ENCODE measurements at places on chromosomes 7 and 10.

- peak; percentile 59 for DNase-seq
Observed at GRCh38 chr10:125521721-125522680, 161.0 kb downstream of the TEX36 start.

DNA sequence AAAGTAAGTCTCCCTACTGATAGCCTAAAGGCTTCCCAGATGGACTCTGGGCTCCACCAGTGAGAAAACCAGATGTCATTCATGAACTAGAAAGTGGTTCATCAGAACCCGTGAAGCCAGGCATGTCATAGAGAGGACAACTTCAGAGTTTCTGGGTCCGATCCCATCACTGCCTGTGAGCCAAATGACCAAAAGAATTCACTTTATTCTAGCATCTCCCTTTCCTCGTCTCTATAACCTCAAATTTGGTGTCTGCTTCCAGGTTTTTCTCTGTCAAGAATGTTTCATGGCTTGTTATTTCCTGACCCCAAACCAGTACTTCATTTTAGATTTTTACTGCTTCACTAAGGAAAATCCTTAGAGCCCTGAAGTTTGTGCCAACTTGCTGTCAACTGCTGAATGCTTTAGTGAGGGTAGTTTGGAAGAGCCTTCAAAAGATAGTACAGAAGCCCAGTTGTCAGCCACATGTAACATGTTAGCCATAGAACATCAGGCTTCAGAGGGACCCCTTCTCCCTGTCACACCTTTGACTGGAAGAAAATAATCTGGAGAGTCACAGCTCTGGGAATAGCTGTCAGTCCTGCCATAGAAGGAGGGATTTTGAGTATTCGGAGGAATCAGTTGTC lies 34.0 kb downstream of the ITGB8 start:
- no peak for DNase-seq

GRCh38 chr10:22244001-22244400 lies 26.2 kb upstream of the EBLN1 start:
- no peak for DNase-seq

DNA sequence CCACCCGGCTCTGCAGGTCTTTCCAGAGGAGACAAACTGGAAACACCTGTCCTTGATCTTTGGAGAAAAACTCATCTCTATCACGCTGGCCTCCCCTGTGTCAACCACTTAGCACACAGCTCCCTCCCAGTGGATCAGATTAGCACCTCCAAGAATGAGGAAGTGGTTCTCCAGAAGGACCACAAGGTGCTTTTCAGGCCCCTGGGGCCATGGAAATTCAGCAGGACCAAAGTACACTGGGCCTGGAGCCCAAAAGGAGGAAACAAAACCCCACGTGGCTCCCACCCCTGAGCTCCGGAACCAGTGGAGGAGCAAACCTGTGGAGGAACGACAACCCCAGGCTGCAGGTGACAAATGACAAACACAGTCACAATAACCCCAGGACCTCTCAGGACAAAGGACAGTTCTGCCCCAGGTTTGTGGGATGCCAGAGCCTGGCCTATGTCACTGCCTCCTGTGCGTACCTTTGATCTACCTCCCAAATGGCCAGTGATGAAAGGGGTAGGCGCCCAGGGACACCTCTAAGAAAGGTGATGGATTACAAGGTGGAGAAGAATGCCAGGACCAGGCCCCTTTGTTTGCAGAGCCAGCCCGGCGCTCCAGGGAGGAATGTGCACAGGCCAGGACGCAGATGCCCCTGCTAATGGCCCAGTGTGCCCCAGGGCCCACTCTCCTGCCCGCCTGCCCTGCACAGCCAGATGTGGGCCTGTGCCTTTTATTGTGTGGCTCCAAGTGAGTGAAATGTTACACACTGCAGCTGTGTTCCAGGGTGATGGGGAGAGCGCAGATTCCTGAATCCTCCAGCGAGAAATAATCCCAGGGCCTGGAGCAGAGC lies 5.7 kb downstream of the TNS3 start:
- no peak for DNase-seq

DNA sequence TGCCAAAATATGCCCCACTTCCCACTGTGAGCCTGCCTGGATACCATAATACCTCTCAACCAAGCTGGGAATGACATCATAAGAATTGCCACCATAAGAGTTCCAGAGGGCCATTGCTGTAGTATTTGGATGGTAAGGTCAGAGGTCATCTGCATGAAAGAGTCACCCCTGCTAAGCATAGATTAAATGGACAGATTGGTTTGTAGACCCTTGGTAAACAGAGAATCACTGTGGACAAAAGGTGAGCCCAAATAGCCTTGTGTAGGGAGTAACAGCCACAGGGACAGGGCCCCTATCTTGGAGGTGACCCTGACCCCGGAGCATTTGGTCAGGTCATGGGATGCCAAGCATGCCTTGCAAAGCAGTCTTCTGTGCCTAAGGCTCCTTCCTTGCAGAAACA lies 129.7 kb downstream of the GPAM start:
- no peak for DNase-seq

- peak; percentile 17 for DNase-seq
Observed at GRCh38 chr10:26335574-26336093, 102.5 kb upstream of the APBB1IP start.

DNA sequence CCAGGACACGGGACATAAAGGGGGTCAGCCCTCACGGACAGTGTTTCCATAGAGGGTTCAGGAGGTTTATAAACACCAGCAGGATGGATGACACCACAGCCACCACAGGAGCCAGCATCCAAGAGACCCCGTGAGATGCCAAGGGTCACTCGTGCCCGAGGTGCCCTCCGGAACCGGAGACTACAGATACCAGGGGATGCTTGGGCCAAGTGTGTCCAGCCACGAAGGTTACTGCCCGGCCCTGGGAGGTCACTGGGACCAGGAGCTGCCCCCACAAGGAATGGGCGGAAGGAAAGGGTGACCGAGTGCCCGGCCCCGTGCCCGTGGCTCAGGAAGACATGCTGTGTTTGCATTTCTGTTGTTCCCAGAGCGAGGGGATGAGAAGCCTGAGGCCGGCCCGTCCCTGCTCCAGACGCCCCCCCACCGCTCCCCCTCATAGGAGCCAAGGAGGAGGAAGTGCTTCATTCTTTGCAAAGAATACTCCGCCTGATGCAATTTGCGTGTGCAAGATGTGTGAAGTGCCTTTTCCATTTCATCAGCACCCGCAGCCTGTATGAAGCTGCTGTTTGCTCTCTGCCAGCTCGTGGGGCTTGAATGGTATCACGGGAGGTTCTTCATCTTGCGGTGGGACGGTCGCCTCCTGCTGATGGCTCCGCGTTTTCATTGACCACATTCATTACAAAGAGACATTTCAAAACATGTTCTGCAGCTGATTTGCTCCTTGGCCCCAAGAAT lies 176.4 kb downstream of the ELFN1 start:
- DNase-seq, result no peak

GRCh38 chr7:75915416-75916156 lies 631 bp downstream of the POR start:
- DNase-seq, result no peak

GRCh38 chr10:58438340-58438871 lies 53.2 kb downstream of the TFAM start:
- no peak for DNase-seq

DNA sequence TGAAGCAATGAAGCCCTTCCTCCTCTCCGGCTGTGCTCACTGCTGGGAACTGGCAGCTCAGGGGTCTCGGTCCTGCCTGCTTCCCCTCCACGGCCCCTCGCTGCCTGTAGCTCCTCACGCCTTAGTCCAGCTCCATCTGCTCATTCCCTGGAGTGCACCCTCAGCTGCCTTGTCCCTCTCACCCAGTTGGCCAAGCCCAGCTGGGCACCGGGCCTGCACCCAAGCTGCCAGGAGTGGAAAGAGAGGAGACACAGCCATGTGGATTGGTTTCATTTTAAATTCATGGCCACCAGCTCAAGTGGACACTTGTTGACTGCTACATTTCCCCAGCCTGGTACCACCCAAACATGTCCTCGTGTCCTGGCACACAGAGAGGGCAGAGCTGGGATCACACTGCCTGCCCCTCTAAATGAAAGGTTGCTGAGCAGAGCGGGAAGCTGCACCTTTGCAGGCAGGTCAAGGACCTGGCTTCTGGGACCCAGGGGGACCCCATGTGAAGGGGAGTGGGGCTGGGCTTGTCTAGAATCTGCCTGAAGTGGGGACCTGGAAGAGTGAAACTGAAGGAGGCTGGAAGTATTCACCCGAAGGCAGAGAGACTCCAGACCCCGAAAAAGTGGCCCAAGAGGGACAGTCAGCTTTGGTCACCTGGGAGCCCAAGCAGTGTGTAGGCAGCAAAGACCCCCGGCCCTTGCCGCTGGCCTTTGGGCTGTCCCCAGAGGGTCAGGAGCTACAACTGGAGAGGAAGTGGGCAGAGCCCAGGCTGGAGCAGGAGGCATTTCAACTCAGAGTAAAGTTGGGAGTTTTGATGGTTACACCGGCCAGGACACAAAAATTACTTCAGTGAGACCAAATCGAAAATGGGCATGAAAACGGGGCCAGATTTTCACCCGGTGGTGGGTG lies 15.0 kb upstream of the BNIP3 start:
- no peak for DNase-seq

DNA sequence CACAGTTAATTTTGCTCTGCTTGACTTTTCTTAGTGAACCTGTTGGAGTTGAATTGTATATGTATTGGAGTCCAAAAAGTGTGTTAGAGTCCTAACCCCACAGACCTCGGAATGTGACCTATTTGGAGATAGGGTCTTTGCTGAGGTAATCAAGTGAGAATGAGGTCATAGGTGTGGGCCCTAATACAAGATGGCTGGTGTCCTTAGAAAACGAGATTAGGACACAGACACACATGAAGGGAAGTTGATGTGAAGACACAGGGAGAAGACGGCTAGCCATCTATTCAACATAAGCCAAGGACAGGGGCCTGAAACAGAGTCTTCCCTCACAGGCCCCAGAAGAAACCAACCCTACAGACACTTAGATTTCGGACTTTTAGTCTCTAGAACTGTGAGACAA lies 260.6 kb upstream of the NEBL start:
- DNase-seq, result no peak

DNA sequence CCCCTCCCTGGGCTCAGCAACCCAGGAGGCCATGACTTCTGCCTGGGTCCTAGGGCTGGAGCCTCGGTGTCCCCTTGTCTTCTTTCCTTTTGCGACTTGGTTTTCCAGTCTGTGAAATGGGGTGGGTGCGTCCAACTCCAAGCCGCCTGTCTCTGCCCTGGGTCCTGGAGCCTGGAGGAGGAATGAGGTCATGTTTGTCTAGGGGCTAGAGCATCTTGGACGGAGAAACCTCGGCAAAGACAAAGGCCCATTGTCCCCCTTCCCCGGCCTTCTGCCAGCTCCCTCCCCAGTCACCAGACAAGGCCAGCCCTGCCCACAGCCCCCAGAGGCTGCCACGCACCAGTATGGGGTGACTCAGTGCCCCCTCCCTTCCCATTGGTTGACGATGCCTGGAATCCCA lies 39.8 kb upstream of the ELN start:
- DNase-seq, result no peak

DNA sequence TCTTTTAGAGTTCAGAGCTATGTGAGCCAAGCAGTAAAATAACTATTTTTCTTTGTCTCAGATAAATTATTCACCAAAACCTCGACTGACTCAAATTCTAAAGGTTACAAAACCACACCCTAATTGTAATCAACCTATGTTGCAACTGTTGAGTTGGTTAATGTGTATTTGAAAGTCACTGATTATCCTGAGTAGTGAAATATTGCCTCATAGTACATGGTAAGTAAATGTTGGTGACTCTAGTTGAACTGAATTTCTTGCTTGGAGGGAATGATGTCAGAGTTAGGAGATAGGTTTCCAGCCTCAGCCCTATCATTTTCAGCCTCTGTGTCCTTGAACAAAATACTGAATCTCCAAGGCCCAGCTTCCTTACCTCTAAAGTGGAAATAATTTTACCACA lies 3.0 kb upstream of the CYP2C18 start:
- no peak for DNase-seq

GRCh38 chr7:39217783-39218182 lies 240.1 kb downstream of the POU6F2 start:
- DNase-seq, result no peak

DNA sequence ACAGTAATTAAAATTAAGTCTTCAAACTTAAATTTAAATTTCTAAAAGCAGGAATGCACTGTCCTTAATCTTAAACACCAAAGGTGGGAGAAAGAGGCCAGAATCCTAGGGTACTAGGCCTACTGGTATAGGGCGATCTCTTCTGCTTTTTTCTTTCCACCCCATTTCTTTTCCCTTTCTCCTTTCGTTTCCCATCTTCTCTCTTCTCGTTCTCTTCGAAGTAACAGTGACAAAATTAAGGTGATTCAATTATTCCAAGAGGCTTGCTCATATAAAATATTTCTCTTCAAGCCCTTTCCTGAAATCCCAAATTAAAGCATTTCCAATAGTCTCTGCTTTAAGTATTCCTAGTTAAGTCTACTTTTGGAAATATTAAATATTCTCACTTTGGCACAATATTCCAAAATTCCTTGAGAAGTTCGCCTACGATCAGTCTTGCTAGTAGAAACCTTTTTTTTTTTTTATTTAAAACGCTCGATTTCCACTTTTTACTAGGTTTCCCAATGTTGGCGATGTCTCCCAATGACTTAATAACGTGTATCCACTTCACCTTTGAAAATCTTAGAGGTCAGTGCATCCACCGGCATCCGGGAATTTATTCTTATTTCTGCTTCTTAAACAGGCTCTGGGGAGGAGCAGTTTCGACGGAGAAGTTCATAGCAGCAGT lies 765 bp upstream of the LCOR start:
- DNase-seq, result no peak

DNA sequence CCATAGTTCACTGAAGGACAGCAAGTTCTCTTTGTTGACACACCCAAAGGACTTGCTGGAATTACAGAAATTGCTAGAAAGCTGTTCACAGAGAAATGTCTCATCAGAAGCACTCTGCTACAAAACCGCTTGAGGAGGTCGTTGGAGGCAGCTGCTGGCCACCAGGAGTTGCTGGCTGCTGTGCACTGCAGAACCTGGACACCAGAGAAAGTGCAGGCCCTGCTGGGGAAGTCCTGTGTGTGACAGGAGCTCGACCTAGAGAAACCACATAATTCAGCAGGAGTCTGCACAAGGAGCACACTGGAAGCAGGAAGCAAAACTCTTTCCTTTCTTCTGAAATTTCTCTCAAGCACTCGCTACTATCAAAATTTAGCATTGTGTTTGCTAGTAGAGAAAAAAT lies 461.5 kb upstream of the GHITM start:
- no peak for DNase-seq

- no peak for DNase-seq
Observed at GRCh38 chr7:152647009-152647408, 28.9 kb downstream of the XRCC2 start.

- no peak for DNase-seq
Observed at GRCh38 chr10:101079874-101080273, 18.1 kb downstream of the KAZALD1 start.

DNA sequence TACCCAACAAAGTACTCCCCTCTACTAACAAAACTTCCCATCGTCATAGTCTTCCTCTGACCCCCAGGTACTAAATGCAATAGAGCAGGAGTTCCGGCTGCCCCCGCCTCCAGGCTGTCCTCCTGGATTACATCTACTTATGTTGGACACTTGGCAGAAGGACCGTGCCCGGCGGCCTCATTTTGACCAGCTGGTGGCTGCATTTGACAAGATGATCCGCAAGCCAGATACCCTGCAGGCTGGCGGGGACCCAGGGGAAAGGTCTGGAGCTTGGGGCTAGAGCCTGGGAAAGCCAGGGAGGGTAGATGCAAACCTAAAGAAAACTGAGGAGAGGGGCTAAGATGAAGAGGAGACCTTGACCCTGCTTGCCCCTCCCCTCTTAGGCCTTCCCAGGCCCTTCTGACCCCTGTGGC lies 15.3 kb downstream of the EPHB6 start:
- no peak for DNase-seq

GRCh38 chr7:77862691-77863090 lies 64.1 kb downstream of the PHTF2 start:
- no peak for DNase-seq

All from GM19239 (cell line).